CD4-positive, alpha-beta T cell treated with Interleukin-17A for 1 hour (primary cell): ENCODE measurements at places on chromosomes 16 and 17.

DNA sequence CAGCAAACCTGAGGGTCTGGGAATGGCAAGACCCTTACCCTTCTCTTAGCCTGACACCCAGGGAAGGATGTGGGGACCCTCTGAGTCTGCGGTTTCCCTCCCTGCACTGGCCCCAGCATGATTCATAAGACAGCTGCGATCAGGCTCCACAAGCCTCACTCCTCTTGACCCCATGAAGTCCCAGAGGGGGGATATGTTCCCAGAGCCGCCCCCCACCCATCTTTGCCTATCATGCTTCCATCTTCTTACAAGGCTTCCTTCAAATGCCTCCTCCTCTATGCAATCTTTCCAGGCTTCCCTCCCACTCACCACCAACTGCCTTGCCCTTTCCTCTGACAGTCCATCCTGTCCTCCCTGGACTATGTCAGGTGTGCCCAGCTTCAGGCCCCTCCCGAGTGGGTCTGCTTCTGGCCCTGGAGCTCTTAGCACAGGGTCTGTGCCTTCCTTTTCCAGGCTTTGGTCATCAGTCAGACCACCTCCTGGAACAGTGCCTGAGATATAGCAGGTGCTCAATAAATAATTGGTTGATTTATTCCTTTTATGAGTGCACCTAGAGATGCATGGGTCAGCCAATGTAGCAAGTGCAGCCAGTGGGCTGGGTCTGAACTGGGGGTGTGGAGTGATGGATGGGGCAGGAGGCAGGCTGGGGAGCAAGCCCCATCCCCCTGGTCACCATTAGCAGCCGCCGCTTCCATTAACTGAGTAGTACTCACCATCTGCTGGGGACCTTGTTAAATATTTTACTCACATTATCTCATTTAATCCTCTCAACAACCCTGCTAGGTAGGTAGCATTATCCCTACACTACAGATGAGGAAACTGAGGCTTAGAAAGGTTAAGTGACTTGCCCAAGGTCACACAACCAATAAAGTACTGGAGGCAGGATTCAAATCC is 8.4 kb downstream of the DLX3 start:
- DNase-seq, result no peak

GRCh38 chr16:87956365-87957231 is 5.4 kb downstream of the BANP start:
- peak; percentile 83 for DNase-seq

- DNase-seq, result no peak
These were observed 166.2 kb downstream of the SEC14L1 start for GRCh38 chr17:77306790-77307478.

DNA sequence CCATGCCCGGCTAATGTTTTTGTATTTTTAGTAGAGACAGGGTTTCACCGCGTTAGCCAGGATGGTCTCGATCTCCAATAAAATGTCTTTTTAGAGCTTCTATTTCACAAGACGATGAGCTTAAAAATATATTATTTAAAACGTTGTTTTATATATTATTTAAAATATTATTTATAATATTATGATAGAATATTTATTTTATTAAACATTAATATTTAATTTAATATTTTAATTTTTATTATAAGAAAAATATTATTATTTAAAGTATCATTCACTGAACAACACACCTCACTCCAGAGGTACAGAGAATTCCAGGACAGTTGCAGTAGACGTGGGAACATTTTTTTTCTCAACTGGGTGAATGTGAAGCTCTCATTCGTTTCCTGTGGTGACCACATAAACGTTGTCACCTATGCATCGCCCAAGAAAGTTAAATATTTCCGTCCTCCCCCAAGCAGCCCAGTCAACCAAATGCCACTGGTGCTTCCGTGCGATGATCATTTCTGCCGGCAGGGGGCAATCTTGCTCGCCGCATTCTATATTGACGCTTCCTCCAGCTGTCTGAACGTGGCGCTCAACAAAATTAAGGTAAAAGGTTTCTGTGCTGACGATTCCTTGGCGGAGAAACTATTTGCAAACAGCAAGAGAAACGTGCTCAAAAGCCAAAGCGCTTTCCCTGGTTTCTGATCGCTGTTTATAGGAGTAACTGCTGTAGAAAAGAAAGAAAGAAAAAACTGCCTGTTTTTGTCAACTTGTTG is 41.7 kb upstream of the PRSS54 start:
- peak; percentile 82 for DNase-seq
